ENCODE measurements at places on chromosomes 12 and 14. TPM values are rescaled to one million over a fixed set of nuclear protein-coding genes. Genes with fewer than 3 reads are reported as not detected.

The ISCU gene
- 111 TPM for total RNA-seq

The ALX1 gene
- total RNA-seq: not detected

The PUS1 gene
- 30.1 TPM for total RNA-seq

The TMEM132D gene
- total RNA-seq: not detected

The UNC79 gene
- 0.05 TPM for total RNA-seq

The TAS2R42 gene
- not detected for total RNA-seq

- H3K27ac ChIP-seq: no peak overlapping the region
- no peaks in the 10 kb centered on the region for H3K27me3 ChIP-seq
- peaks cover 43% of the 10 kb centered on the region for H3K36me3 ChIP-seq
- no peak for DNase-seq
These were observed 79.0 kb upstream of the AMIGO2 start for GRCh38 chr12:47158792-47159191.

GRCh38 chr14:33945210-33946088, 5.4 kb downstream of the EGLN3 start:
- H3K27ac ChIP-seq: no peak overlapping the region
- no peaks in the 10 kb centered on the region for H3K36me3 ChIP-seq
- H3K4me1 ChIP-seq: no peaks in the 10 kb centered on the region
- no peak for DNase-seq
- H3K27me3 ChIP-seq: peaks cover 2% of the 10 kb centered on the region

DNA sequence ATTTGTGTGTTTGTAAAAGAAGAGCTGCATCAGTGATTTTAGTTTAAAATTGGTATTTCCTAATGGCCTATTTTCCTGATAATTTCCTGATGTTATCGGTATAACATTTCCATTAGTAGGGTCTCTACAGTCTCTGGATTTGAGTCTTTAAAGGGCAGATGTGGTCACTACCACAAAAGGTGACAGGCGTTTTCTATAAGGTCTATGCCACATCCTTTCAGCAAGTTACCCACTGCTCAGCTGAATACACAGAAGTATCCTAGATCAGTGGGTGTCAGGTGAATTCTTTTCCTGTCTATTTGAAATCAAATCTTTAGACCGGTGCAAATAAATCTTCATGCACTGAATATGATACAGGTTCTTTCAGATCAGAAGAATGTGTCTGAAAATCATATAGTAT, 90.2 kb downstream of the LIN7A start:
- no peak overlapping the region for H3K4me3 ChIP-seq
- no peaks in the 10 kb centered on the region for H3K27me3 ChIP-seq
- H3K27ac ChIP-seq: no peak overlapping the region
- H3K36me3 ChIP-seq: no peaks in the 10 kb centered on the region
- peaks cover 18% of the 10 kb centered on the region for H3K4me1 ChIP-seq

DNA sequence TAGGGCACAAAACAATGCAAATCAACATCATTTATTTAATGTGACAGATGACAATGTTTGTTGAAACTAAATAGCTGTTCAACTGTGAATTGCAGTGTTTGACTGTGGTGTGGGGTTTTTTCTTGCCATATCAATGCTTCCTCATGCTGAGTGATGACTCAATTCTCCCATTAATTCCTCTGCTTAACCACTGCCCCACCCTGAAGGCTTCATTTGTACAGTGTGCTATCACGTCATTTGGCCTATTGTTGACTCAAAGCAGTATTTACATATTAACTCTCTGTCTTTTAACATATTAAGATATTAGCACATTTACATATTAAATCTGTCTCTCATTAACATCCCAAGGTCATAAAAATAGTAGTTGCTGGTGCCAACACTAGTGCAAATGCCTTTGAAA, 164.8 kb upstream of the NRXN3 start:
- H3K27me3 ChIP-seq: no peaks in the 10 kb centered on the region
- peak; percentile 17 for DNase-seq
- H3K36me3 ChIP-seq: peaks cover 5% of the 10 kb centered on the region
- H3K27ac ChIP-seq: no peak overlapping the region

DNA sequence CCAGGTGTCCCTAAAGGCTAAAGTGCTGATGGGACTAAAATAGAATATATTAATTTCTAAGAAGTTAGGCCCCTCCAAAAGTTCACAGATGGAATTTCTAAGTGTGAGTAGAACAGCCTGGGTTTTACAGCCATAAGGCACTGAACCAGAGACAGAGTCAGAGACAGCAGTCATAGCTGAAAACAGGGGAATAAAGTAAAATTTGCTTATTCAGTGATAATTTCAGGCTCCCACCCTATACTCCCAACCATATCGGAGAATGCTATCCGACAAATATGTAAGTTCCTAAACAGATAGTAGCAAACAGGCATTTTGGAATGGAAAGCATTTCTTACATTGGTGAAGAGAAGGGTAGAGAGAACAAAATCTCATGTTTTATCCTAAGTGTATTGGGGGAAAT, 45.3 kb downstream of the NAA25 start:
- no peak overlapping the region for H3K4me3 ChIP-seq
- no peak overlapping the region for H3K27ac ChIP-seq
- no peak for DNase-seq
- H3K27me3 ChIP-seq: no peaks in the 10 kb centered on the region
- no peaks in the 10 kb centered on the region for H3K4me1 ChIP-seq

- no peaks in the 10 kb centered on the region for H3K4me1 ChIP-seq
- no peaks in the 10 kb centered on the region for H3K36me3 ChIP-seq
- no peak for DNase-seq
- no peak overlapping the region for H3K4me3 ChIP-seq
These were observed 1053.5 kb upstream of the FBXO33 start for GRCh38 chr14:40485688-40486087.

- DNase-seq: no peak
- H3K36me3 ChIP-seq: no peaks in the 10 kb centered on the region
- no peaks in the 10 kb centered on the region for H3K4me1 ChIP-seq
- peaks cover 29% of the 10 kb centered on the region for H3K27me3 ChIP-seq
- H3K27ac ChIP-seq: no peak overlapping the region
These were observed 7.9 kb upstream of the ASIC1 start for GRCh38 chr12:50049254-50050118.

DNA sequence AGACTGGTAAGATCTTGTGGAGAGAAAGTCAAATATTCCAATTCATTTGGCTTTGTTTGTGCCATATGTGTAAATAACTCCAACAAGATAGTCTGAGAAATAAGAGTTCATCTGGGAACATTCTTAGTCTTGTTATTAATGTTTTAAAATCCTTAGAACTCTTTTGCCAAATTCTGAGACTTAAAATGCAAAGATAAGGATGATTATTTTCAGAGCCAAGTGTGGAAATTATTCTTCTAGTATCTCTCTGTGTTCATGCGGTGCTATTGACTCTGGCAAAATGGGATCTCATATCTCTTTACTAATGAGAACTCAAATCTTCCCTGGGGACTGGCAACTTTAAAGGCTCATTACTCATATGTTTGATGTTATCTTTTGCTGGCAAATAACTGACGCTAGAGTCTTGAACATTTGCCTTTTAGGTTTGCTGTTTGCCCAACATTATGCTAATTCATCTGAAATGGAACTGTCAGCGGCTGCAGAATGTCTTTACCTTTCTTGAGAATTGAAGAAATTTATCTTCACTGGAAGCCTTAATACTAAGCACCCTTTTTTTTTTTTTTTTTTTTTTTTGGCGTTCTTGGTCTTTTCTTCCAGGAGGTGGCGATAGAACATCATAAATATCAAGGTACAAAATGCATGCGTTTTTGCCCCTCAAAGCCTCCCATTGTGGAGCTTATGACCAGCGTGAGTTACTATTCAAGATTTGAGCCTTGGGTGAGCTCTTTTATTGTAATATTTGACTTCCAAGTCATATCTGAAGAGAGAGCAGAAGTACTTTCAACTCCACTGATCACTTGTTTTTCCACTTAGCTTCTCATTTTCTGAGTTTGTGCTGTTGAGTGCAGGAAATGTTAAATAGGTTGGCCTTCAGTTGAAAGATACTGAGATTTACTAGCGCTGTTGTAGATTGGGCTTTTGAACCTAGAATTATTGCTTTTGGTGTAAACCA, 86.5 kb downstream of the CAND1 start:
- H3K4me3 ChIP-seq: peak overlapping the region; percentile 75
- no peaks in the 10 kb centered on the region for H3K27me3 ChIP-seq
- H3K36me3 ChIP-seq: peaks cover 12% of the 10 kb centered on the region

GRCh38 chr12:120639771-120640721, at the start of gene CABP1:
TSS of gene CABP1 (plus strand) at chr12:120640626. CDS start at chr12:120640686, 60 bp downstream.
- peak within 1 kb of the TSS; percentile 41 for H3K4me3 ChIP-seq
- no peak for DNase-seq
- peaks cover 10% of the 10 kb centered on the region for H3K4me1 ChIP-seq

DNA sequence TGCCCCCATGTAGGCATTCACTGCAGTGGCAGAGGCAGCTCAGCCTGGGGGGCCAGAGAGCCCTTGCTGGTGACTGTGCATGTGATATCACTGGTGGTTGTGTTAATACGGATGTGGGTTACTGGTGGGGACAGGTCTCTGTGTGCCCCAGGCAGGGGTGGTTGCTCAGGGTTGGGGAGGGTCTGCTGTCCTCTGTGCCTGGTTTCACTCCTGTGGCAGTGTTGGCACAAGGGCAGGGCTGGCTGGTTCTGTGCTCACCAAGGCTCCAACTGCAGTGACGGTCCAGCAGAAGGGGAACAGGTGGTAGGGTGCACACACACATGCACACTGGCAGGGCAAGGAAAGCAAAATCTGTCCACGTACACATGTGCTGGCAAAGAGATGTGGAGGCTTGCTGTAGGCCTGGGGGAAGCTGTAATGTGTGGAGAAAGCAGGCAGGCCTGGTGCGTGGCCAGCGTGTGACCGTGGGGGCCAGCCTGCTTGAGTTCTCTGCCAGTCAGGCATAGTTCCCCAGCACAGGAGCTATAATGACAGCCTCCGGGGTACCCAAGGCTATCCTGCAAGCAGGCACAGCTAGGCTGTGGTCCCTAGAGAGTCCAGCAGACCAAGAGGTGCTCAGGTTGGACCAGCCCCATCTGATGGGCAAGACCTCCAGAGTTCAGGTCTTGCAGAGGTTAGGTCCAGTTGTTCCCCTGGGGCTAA, 254.6 kb downstream of the FBXL14 start:
- no peak overlapping the region for H3K27ac ChIP-seq
- H3K27me3 ChIP-seq: peaks cover 2% of the 10 kb centered on the region
- no peak overlapping the region for H3K4me3 ChIP-seq
- no peaks in the 10 kb centered on the region for H3K4me1 ChIP-seq
- peaks cover 6% of the 10 kb centered on the region for H3K36me3 ChIP-seq
- no peak for DNase-seq

DNA sequence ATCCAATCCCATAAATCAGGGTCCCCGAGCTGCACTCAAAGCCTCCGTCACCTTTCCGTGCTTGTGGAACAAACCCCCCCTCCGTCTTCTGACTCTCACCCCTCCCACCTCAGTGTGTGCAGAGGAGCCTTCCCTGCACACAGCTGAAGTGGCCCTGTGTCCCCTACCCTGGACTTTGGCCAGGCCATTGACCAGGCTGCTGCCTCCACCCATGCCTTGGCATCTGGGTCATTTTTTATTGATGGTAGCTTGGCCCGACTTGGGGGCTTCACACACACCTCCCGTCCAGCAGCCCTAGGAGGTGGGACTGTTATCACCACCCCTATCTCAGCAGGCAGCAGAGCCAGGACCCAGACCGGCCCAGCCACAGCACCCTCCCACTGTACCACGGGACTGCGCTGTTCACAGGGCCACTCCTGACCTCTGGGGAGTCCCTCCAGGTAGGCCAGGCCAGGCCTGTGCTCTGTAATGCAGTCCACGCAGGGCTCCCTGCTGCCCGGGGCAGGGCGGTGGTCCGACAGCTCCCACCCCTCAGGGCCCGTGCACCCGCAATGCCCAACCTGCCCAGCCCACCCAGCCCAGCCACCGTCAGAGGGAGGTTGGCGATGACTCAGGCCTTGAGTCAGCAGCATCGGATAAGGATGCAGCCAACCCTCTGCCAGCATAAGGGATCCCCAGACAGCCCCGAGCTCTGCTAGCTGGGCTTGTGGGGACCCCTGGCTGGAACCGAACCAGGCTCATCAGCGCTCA, 9.2 kb upstream of the INF2 start:
- H3K36me3 ChIP-seq: peaks cover 5% of the 10 kb centered on the region
- no peaks in the 10 kb centered on the region for H3K27me3 ChIP-seq
- peaks cover 56% of the 10 kb centered on the region for H3K4me1 ChIP-seq
- peak overlapping the region; percentile 87 for H3K4me3 ChIP-seq

GRCh38 chr12:114668151-114668885, 15.7 kb downstream of the TBX3 start:
- H3K36me3 ChIP-seq: peaks cover 37% of the 10 kb centered on the region
- peak overlapping the region; percentile 99 for H3K4me3 ChIP-seq
- DNase-seq: peak; percentile 95
- H3K27ac ChIP-seq: peak overlapping the region; percentile 99

DNA sequence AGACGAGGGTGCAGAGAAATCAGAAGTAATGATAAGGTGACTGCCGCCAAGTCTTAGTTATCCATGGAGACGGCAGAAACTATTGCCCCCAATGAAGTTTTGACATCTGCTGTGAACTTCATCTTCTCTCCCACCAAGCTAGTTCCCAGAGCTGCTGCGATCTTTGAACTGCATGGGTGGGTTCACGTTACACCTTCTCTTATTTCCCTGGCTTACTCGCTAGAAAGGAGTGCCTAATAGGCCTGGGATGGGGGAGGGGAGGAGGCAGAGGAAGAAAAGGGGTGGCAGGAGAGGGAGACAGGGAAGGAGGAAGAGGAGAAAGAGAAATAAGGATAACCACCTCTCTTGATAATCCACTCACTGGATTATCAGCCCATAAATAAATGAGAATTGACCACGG, 157.1 kb downstream of the NTF3 start:
- no peak for DNase-seq
- no peak overlapping the region for H3K4me3 ChIP-seq
- no peak overlapping the region for H3K27ac ChIP-seq
- H3K4me1 ChIP-seq: peaks cover 61% of the 10 kb centered on the region
- no peaks in the 10 kb centered on the region for H3K36me3 ChIP-seq
- H3K27me3 ChIP-seq: peaks cover 3% of the 10 kb centered on the region

- no peak for DNase-seq
- H3K4me3 ChIP-seq: no peak overlapping the region
- H3K27ac ChIP-seq: no peak overlapping the region
- no peaks in the 10 kb centered on the region for H3K36me3 ChIP-seq
- no peaks in the 10 kb centered on the region for H3K4me1 ChIP-seq
These were observed 26.5 kb downstream of the PPP1R13B start for GRCh38 chr14:103820908-103821307.

GRCh38 chr12:49264466-49264872, 413 bp upstream of the TUBA1C start:
- H3K36me3 ChIP-seq: peaks cover 39% of the 10 kb centered on the region
- peak overlapping the region; percentile 92 for H3K4me3 ChIP-seq
- peaks cover 66% of the 10 kb centered on the region for H3K4me1 ChIP-seq
- H3K27ac ChIP-seq: peak overlapping the region; percentile 96
- peaks cover 23% of the 10 kb centered on the region for H3K27me3 ChIP-seq

DNA sequence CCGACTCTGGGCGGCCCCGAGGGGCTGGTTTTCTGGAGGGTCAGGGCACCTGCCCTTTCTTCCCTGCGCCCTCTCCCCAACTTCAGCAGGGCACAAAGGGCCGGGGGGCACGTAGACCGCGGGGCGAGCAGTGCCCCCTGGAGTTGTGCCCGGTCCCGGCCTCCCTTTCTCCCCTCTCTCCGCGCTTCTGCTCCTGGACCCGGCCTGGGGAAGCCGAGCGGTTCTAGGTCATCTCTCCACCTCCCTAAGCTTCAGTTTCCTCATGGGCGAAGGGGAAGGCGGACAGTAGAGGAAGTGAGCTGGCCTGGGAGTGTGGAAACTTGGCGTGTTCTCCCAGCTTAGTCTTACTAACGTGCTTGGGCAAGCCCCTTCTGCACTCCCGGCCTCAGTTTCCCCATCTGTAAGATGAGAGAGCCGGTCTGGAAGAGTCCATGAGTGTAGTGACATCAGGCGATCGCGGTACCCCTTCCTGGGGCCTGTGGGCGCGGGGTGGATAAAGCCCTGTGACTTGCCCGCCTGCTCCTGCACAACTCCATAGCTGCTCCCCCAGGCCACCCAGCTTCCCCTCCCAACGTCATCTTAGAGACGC, 158.6 kb upstream of the PARP11 start:
- H3K36me3 ChIP-seq: no peaks in the 10 kb centered on the region
- peaks cover 9% of the 10 kb centered on the region for H3K27me3 ChIP-seq
- H3K27ac ChIP-seq: peak overlapping the region; percentile 67
- no peak for DNase-seq
